ENCODE measurements at places on chromosomes 12 and 14.

GRCh38 chr12:88737838-88738472, 157.7 kb upstream of the KITLG start:
- DNase-seq: no peak

DNA sequence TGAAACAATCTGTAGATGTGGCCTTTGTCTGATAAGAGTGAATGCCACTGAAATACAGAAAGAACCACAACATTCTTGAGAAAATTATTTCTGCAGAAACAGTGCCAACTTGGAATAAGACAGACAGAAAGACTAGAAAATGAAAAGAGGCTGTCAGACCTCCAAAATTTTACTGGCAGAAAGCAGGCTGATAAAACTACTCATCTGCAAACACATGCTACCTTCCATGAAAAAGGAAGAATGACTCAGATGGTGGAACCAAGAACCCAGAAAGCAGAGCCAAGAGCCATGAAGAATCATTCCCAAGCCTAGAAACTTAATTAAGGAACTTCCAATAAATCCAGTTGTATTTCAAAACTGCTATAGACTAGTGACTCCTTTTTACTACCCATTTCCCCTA, 31.9 kb upstream of the OSBPL8 start:
- DNase-seq: no peak

- DNase-seq: no peak
Measured at GRCh38 chr12:123097561-123098084, 53.3 kb downstream of the PITPNM2 start.

- DNase-seq: no peak
Measured at GRCh38 chr14:22602862-22603261, 4.8 kb downstream of the ABHD4 start.

GRCh38 chr12:113981876-113982275, 15.8 kb upstream of the RBM19 start:
- no peak for DNase-seq

- no peak for DNase-seq
Measured at GRCh38 chr12:47939009-47939601, 24.3 kb upstream of the TMEM106C start.

DNA sequence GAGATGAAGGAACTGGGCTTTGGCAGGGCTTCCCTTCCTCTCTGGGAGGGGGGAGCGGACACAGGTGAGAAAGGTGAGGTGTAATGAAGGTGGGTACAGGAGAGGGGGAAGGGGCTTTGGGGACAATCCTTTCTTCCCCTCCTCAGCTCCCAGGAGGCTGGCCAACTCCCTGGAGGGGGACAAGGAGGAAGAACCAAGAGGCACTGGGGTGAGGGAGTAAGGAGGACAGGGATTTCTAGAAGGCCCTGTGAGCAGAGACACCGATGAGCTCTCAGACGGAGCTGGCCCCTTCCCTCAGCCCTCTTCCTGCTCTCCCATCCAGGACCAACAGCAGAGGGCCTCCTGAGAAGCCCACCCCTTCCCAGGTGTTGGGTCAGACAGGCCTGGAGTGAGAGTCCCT, 53.4 kb downstream of the PLEKHG3 start:
- DNase-seq: no peak

DNA sequence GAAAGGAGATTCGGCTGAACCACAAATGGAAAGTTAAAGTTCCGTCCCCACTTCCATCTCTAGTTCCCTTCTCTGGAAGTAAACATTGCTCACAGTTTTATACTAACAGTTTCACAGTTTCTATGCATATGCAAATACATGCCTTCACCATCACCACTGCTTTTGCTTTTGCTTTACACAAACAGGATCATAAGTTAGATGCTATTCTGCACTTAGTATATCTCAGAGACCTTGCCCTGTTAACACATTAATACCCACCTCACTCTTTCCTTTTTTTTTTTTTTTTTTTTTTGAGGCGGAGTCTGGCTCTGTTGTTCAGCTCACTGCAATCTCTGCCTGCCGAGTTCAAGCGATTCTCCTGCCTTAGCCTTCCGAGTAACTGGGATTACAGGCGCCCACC, 890 bp downstream of the TEP1 start:
- no peak for DNase-seq

- DNase-seq: no peak
Measured at GRCh38 chr12:59039005-59039404, 118.7 kb upstream of the LRIG3 start.

- no peak for DNase-seq
Measured at GRCh38 chr14:45610318-45610717, 357.3 kb upstream of the MIS18BP1 start.

DNA sequence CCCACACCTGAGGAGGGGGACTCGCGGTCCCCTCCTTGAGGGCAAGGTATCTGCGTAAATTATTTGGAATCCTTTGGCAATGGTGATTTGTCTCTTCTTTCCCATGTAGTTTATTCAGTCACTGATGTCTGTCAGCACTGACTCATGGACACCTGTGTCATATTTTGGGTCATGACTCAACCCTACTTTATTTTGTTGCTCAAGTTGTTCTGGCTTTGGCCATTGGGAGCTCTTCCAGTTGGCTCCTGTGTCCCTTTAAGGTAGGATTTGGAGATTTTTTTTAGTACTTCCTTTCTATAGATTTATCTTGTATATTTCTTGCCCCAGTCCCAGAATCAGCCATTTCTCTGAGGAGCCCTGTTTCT, 47.4 kb upstream of the C14orf180 start:
- DNase-seq: no peak

GRCh38 chr12:122097927-122098756, 19.6 kb downstream of the MLXIP start:
- DNase-seq: peak; percentile 65

DNA sequence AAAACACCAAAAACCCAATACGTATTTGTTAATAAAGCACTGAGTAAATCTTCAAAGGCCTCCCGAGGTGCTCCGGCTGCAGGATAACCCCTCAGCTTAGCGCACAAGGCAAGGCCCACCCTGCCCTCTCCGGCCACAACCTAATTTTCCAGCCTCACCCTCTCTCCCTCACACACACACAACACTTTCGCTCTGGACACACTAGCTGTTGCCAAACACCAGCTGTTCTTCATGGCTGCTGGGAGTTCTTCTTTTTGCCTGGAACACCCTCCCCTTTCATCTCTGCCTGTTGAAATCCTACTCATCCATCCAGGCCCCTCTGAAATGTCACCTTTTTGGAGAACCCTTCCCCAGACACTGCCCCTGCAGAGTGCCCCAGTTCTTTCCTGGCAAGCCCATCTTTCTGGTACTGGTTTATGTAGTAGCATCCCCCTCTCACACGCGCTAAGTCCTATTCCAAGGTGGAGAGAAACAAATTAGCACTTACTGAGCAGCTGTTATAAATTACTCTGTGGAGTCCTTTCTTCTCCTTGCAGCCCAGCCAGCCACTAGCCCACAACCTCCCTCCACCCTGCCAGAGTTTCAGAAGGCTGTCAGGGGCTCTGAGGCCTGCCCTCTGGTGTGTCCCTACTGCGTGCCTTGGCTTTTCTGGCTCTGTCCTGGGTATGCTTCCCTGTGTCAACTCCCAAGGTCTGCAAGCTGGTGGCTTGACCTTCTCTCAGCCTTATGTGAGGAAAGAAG, 805 bp upstream of the CRACR2A start:
- no peak for DNase-seq

- DNase-seq: no peak
Measured at GRCh38 chr12:15599266-15600037, 189.7 kb downstream of the EPS8 start.

- no peak for DNase-seq
Measured at GRCh38 chr14:64659366-64659765, 44.9 kb upstream of the PLEKHG3 start.

DNA sequence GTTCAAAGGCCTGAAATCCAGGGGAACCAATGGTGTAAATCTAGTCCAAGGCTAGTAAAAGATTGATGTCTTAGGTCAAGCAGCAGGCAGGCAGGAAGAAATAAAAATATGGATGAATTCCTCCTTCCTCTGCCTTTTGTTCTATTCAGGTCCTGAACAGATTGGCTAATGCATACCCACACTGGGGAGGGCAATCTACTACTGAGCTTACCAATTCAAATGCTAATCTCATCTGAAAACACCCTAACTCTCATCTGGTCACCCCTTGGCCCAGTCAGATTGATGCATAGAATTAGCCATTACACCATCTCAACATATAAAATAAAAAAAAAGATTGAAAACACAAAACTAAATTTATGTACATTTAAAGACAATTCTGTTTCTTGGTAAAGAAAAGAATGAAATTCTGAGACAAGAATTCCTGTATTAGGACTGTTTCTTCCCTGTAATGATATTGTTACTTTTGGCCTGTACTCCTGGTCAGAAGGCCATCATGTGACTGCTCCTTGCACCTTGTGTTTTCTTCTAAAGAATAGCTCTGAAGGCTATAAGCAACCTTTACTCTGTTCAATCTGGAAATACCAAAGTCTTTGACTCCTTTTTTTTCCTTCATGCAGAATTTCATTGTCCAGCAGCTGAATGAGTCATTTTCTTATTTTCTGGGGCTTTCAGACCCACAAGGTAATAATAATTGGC, 19.9 kb downstream of the CLEC6A start:
- no peak for DNase-seq

GRCh38 chr12:51482929-51483697, 58.5 kb downstream of the SLC4A8 start:
- DNase-seq: no peak

GRCh38 chr14:77123381-77124325, 17.9 kb downstream of the ZDHHC22 start:
- peak; percentile 85 for DNase-seq

GRCh38 chr12:132707241-132707640, 3.4 kb upstream of the PGAM5 start:
- DNase-seq: no peak

- no peak for DNase-seq
Measured at GRCh38 chr14:63952933-63953437, 100.2 kb downstream of the SYNE2 start.

Measured in breast epithelium (tissue), 4 donors.